RWPE1 (cell line): ENCODE measurements at places on chromosomes 11 and 22.
A peak's percentile ranks its signal among the peaks of the same experiment; 100 is the strongest.

DNA sequence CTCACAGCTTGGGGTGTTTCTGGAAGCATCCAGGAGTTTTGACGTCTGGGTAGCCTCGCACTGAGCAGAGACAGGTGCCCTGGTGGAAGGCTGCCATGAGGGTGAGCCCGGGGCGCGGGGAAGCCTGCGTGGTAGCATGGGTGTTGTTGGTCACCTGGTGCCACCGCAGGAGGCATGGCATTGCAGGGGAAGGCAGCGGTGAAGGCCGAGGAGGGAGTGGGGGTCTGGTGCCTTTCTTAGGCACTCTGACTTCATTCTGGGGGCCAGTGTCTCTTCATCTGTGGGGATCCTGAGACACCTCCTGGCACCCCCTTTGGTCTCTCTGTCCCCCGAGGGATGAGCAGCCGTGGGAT is 271.2 kb downstream of the TBC1D22A start:
- no peak for DNase-seq

- DNase-seq: no peak
These were observed 14.3 kb downstream of the EIF3M start for GRCh38 chr11:32597921-32598320.

GRCh38 chr22:39090426-39091064 is 6.5 kb upstream of the APOBEC3H start:
- peak; percentile 73 for DNase-seq

GRCh38 chr11:76579056-76579751 is 91.3 kb downstream of the LRRC32 start:
- no peak for DNase-seq

DNA sequence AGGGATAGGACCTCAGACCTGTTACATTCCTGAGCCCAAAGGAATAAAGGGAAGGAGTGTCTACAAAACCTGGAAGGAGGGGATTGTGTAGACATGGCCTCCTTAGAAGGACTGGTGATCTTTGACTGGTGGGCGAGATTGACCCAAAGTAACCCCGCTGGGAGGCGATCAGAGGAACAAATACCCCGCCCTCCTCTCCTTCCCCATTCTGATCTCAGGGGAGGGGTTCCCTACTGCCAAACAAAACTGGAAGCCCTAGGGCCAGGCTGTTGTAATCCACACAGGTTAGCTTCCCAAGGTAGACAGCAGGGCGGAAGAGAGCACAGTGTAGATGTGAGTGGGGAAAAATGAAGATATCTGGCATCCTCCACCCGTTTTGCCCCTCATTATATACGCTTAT is 24.7 kb downstream of the NCF4 start:
- no peak for DNase-seq

GRCh38 chr11:64224151-64224890 is 1.7 kb downstream of the TRPT1 start:
- peak; percentile 71 for DNase-seq

GRCh38 chr11:19988598-19988997 is 171.7 kb downstream of the DBX1 start:
- no peak for DNase-seq

- peak; percentile 55 for DNase-seq
These were observed 82.3 kb downstream of the RASSF10 start for GRCh38 chr11:13091373-13091772.

- no peak for DNase-seq
These were observed 11.3 kb downstream of the LMO1 start for GRCh38 chr11:8252388-8252787.

DNA sequence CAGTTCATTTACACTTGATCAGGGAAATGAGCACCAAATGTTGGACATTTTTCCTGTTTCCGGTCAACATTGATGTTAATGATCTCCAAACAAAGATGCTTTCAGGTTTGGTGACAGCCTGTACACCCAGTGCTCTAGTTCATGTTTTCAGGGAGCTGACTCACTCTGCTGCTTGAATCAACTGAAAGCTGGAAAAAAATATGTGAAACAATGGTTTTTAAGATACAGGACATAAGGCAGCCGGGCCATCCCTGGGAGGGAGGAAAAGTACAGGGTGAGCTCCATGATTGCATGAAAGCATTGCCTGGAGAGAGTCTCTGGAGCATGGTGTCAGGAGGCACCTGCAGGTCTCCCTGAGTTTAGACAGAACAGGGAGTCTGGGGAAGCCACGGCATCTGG is 259.6 kb downstream of the TBC1D22A start:
- DNase-seq: no peak

DNA sequence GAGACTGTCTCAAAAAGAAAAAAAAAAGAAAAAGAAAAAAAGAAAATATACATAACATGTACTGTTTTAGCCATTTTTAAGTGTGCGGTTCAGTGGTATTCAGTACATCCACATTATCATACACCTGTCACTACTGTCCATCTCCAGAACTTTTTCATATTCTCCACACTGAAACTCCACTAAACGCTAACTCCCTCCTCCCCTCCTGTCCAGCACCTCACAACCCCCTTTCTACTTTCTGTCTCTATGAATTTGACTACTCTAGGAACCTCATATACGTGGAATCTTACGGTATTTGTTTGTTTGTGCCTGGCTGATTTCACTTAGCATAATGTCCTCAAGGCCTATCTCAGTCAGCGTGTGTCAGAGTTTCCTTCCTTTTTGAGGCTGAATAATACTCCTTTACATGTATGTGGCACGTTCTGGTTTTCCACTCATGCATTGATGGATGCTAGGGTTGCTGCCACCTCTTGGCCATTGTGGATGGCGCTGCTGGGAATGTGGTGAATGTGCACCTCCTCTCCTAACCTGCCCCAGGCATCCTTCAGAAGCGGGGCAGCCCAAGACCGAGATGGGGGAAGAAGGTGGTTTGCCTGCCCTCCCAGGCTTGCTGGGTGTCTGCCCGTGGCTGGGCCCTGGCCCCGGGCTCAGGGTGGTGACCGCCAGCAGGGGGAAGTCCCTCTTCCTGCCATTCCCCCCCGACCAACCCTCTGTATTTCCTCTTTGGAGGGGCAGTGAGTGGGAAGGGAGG is 60.5 kb downstream of the BCR start:
- DNase-seq: no peak
